ENCODE measurements at places on chromosomes 5 and 9. TPM values are rescaled to one million over a fixed set of nuclear protein-coding genes. Genes with fewer than 3 reads are reported as not detected.

The PCDHA11 gene
- total RNA-seq: not detected

The LCN10 gene
- total RNA-seq: 11.0 TPM

The IL4 gene
- total RNA-seq: not detected

The PIP5K1B gene
- 0.47 TPM for total RNA-seq

The F2R gene
- 1.2 TPM for total RNA-seq

The TMCO6 gene
- total RNA-seq: 46.3 TPM

The CAMK2A gene
- not detected for total RNA-seq

The KIF2A gene
- total RNA-seq: 195 TPM

DNA sequence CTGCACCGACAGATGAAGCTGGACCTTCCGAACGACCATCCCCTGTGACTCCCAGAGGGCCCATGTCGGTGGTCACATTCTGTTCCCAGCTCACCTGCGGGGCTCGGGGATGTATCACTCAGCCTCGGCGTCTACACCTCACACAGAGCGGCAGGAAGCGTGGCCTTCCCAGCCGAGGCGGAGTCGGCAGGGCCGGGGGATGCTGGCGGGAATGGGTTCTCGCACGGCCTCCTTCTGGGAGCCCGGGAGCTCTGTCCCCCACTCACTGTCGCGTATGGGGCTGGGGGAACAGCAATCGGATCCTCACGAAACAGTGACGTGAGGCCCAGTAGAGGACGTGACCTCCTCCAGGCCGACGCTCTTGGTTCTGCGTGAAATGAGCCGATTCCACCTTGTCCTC, 20.4 kb downstream of the NACC2 start:
- H3K36me3 ChIP-seq: no peaks in the 10 kb centered on the region
- H3K27ac ChIP-seq: no peak overlapping the region
- H3K4me1 ChIP-seq: peaks cover 26% of the 10 kb centered on the region

- H3K4me3 ChIP-seq: no peak overlapping the region
- peaks cover 10% of the 10 kb centered on the region for H3K27me3 ChIP-seq
- no peaks in the 10 kb centered on the region for H3K4me1 ChIP-seq
- H3K27ac ChIP-seq: no peak overlapping the region
These were observed 84.1 kb downstream of the FEM1C start for GRCh38 chr5:115460472-115460871.

- no peak overlapping the region for H3K4me3 ChIP-seq
- no peak overlapping the region for H3K27ac ChIP-seq
- no peaks in the 10 kb centered on the region for H3K27me3 ChIP-seq
- peaks cover 10% of the 10 kb centered on the region for H3K4me1 ChIP-seq
These were observed 96.1 kb upstream of the RASGRF2 start for GRCh38 chr5:80864109-80864508.

GRCh38 chr9:14283276-14283675, 30.7 kb downstream of the NFIB start:
- no peak overlapping the region for H3K27ac ChIP-seq
- H3K27me3 ChIP-seq: peaks cover 10% of the 10 kb centered on the region
- H3K36me3 ChIP-seq: no peaks in the 10 kb centered on the region
- DNase-seq: no peak
- no peaks in the 10 kb centered on the region for H3K4me1 ChIP-seq

DNA sequence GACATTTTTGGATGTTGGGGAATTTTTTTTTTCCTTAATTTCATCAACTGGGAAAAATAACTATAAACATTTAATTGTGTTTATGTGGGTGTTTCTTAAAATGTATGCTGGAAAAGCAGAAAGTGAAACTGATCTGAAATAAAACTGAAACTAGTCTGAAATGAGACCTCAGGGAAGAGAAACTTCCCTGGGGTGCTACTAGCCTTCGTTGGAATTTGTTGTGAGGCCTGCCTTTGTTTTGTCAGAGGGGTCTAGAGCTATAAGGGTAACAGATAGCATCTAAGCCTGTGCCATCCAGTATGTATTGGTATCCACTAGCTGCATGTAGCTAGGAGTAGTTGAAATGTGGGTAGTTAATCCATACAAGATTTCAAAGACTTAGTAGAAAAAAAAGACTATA, 10.4 kb downstream of the ZNF618 start:
- DNase-seq: no peak
- no peaks in the 10 kb centered on the region for H3K36me3 ChIP-seq

DNA sequence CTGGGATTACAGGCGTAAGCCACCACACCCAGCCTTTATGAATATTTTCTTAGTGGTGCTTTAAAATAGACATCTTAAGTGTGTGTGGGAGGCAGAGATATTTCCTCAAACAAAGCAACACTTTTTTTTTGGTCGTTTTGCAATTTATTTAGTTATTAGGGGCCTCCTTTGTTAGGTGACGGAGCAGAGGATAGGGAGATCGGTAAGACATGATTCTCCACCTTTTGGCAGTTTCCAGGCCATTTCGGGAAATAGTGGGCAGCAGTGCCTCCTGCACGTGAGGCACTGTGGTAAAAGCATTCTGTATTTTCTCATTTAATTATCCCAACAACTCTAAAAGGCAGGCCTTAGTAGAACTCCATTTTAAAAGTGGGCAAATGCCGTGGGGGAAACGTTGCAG, 1.9 kb downstream of the OCLN start:
- no peaks in the 10 kb centered on the region for H3K36me3 ChIP-seq
- no peak overlapping the region for H3K27ac ChIP-seq
- H3K27me3 ChIP-seq: peaks cover 56% of the 10 kb centered on the region
- DNase-seq: no peak
- peak overlapping the region; percentile 77 for H3K4me3 ChIP-seq
- peaks cover 15% of the 10 kb centered on the region for H3K4me1 ChIP-seq

- no peaks in the 10 kb centered on the region for H3K4me1 ChIP-seq
- no peaks in the 10 kb centered on the region for H3K36me3 ChIP-seq
- DNase-seq: no peak
- peaks cover 2% of the 10 kb centered on the region for H3K27me3 ChIP-seq
- no peak overlapping the region for H3K27ac ChIP-seq
These were observed 125.4 kb upstream of the VLDLR start for GRCh38 chr9:2496169-2496568.

GRCh38 chr5:59042201-59043055, 459.6 kb downstream of the RAB3C start:
- H3K36me3 ChIP-seq: no peaks in the 10 kb centered on the region
- H3K4me1 ChIP-seq: peaks cover 35% of the 10 kb centered on the region
- DNase-seq: no peak
- no peaks in the 10 kb centered on the region for H3K27me3 ChIP-seq

DNA sequence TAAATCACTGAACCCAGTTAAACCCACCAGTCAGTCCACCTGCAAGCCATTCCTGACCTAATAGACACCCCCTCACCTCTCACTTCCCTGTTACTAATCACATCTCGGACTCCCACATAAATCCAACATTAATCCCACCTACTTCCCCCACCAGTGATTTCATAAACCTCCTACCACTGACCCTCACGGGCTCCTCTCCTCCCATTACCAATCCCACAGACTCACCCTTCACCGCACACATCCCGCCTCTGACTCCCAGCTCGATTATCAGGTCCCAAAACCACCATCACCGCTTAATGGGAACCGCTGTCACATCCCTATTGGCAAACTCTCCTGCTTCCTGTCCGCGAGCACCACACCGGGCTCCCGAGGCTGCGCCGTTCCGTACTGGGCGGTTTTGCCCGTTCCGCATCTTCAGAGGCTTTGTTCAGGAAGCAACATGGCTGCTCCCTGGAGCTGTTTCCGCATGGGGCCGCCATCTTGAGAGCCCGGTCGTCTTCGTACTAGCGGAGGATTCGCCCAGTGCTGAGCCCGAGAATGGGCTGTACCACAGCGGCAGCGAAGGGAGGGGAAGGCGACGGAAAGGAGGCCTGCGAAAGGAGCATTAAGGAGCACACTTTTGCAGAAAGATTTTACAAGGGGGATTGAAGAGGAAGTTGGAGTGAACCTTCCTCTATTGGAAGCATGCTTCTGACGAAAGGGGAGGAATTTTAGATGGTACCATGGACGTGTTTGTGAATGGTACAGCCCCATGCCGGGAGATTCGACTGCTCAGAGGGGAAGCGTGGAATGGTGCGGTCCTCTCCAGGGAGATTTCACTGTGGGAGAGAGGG, at the start of gene ZNF300:
TSS of gene ZNF300 (minus strand) at position 502 of the 833 bp plus-strand sequence. CDS start 1,825 bp downstream, outside the sequence.
- H3K27ac ChIP-seq: peak within 1 kb of the TSS; percentile 92
- H3K4me1 ChIP-seq: peaks cover 5% of the 10 kb centered on the region
- H3K36me3 ChIP-seq: peaks cover 37% of the 10 kb centered on the region
- H3K4me3 ChIP-seq: peak within 1 kb of the TSS; percentile 84

- no peaks in the 10 kb centered on the region for H3K27me3 ChIP-seq
- H3K36me3 ChIP-seq: peaks cover 5% of the 10 kb centered on the region
- no peak for DNase-seq
These were observed 371.2 kb downstream of the PDE4D start for GRCh38 chr5:59522201-59522831.

DNA sequence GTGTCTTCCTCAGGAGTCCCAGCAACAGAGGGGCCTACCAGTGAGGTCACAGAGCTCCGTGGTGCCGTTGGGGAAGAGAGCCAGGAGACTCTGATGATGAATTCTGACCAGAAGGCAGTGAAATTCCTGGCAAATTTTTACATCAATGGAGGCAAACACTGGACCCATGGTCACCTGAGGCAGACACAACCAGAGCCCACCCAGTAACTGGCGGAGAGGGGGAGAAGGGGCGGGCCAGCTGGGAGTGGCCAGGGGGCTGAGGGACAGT, at the start of gene STPG3:
TSS of gene STPG3 (plus strand) at position 93 of the 268 bp plus-strand sequence. CDS start at position 94, 1 bp downstream.
- peaks cover 9% of the 10 kb centered on the region for H3K4me1 ChIP-seq
- H3K27me3 ChIP-seq: no peaks in the 10 kb centered on the region
- H3K4me3 ChIP-seq: no peak within 1 kb of the TSS
- DNase-seq: no peak

- peak overlapping the region; percentile 98 for H3K27ac ChIP-seq
- peak overlapping the region; percentile 76 for H3K4me3 ChIP-seq
- DNase-seq: peak; percentile 73
- H3K36me3 ChIP-seq: no peaks in the 10 kb centered on the region
These were observed 65.3 kb downstream of the RXRA start for GRCh38 chr9:134391319-134392231.

DNA sequence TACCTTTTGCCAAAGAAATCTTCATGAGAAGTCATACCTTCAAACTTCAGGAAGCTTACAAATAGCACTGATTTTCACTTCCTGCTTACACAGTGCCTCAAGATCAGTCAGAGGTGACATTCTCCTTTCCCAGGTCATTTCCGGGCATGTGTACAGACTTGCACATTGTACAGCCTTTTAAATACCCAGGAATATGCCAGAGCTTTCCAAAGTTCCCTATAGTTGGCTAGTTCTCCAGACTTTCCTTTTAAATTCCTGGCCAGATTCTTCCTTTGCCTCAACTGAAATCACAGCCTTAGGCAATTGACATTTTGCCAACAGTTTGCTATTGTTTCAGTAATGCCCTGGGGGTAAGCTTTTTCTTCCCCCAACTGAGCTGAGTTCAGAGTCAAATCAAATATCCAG, 47.2 kb downstream of the RFX3 start:
- no peak for DNase-seq
- H3K4me3 ChIP-seq: peak overlapping the region; percentile 36
- peaks cover 46% of the 10 kb centered on the region for H3K4me1 ChIP-seq

DNA sequence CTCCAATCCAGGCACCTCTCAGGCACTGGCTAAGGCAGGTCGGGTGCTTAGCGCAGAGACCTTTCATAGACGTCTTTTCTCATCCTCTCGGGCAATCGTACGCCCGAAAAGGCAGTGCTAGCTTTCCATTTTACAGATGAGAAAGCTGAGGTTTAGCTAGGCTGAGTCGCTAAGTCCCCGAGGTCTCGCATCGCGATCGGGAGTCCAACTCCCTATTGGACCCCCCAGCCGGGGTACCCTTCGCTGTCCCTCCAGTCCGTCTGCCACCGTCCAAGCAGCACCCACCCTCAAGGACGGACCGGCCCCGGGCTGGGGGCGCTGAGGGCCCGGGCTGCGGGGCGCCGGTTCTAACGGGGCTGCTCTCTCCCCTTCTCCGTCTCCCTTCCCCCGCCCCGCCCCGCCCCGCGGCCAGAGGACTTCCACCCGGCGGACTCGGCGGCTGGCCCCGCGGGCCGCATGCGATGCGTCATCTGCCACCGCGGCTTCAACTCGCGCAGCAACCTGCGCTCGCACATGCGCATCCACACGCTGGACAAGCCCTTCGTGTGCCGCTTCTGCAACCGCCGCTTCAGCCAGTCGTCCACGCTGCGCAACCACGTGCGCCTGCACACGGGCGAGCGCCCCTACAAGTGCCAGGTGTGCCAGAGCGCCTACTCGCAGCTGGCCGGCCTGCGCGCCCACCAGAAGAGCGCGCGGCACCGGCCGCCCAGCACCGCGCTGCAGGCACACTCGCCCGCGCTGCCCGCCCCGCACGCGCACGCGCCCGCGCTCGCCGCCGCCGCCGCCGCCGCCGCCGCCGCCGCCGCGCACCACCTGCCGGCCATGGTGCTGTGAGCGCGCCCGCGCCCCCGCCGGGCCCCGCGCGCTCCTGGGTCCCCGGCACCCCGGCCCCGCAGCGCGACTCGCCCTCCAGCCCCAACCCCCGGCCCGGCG, 12.5 kb upstream of the EXOSC2 start:
- peaks cover 10% of the 10 kb centered on the region for H3K27me3 ChIP-seq
- peaks cover 7% of the 10 kb centered on the region for H3K4me1 ChIP-seq
- H3K4me3 ChIP-seq: peak overlapping the region; percentile 87
- no peak overlapping the region for H3K27ac ChIP-seq
- no peaks in the 10 kb centered on the region for H3K36me3 ChIP-seq
- DNase-seq: peak; percentile 33

- H3K4me1 ChIP-seq: peaks cover 31% of the 10 kb centered on the region
- no peaks in the 10 kb centered on the region for H3K27me3 ChIP-seq
- no peak overlapping the region for H3K4me3 ChIP-seq
These were observed 41.0 kb downstream of the MVB12B start for GRCh38 chr9:126367616-126368015.

Data from naive thymus-derived CD8-positive, alpha-beta T cell (primary cell).